Right lobe of liver (tissue), 6 donors: ENCODE measurements at places on chromosomes 7 and 10. TPM values are rescaled to one million over a fixed set of nuclear protein-coding genes. Genes with fewer than 3 reads are reported as not detected.
A peak's percentile ranks its signal among the peaks of the same experiment; 100 is the strongest.

GRCh38 chr7:144842377-144842851 lies 6.6 kb upstream of the TPK1 start:
- DNase-seq = no peak

DNA sequence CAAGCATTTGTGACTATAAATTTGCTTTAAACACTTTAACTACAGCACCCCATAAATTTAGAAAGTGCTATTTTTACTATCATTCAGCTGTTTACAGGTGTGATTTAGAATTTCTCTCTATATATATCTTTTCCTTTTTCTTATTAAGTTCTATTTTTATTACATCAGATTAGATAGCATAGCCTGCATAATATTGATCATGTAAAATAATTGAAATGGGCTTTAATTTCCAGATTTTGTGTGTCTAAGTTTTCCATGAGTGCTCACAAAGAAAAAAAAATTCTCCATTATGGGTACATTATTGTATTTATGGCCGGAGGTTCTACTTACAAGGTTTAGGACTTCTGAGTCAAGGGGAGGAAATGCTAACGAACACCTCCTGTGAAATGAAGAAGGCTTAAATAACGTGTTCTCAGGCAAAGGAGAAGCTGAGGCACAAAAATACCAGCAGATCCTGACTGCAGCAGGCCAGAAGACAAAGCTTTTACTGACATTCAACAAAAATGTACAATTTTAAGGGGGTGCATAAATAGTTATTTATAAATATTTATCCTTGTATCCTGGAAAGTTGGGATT lies 114.2 kb downstream of the RNF133 start:
- DNase-seq = no peak

The KLHDC10 gene
- total RNA-seq = 12.7 TPM

DNA sequence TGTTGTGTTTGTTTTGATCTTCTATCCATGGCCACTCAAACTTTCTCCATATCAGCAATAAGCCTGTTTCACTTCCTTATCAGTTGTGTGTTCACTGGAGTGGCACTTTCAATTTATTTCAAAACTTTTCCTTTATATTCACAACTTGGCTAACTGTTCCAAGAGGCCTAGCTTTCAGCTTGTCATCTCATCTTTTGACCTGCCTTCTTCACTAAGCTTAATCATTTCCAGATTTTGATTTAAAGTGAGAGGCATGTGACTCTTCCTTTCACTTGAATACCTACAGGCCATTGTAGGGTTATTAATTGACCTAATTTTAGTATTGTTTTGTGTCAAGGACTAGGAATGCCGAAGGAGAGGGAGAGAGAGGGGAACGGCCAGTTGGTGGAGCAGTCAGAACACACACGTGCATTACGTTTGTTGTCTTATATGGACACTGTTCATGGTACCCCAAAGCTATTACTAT lies 5.5 kb upstream of the GNAT3 start:
- no peak for DNase-seq

GRCh38 chr7:158650821-158651225 lies 53.8 kb downstream of the NCAPG2 start:
- DNase-seq = no peak

GRCh38 chr10:29479081-29479925 lies 155.5 kb downstream of the SVIL start:
- no peak for DNase-seq

The SYT15 gene
- total RNA-seq = 0.61 TPM

DNA sequence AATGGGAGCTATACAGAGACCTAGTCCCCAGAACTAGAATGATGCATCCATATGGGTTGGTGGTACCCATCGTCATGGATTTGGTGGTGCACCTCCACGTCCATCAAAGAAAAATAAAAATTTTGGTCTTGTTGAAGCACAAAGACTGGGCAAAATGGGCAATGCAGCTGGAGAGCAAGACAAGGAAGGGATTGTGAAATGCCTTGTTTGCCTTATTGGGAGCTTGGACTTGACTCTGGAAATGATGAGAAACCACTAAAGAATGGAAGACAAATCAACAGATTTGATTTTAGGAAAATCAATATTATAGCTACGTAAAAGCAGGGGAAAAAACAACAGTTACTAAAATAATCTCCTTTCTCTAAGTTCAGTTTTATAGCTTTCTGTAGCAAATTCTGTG lies 150.9 kb downstream of the CPED1 start:
- no peak for DNase-seq

DNA sequence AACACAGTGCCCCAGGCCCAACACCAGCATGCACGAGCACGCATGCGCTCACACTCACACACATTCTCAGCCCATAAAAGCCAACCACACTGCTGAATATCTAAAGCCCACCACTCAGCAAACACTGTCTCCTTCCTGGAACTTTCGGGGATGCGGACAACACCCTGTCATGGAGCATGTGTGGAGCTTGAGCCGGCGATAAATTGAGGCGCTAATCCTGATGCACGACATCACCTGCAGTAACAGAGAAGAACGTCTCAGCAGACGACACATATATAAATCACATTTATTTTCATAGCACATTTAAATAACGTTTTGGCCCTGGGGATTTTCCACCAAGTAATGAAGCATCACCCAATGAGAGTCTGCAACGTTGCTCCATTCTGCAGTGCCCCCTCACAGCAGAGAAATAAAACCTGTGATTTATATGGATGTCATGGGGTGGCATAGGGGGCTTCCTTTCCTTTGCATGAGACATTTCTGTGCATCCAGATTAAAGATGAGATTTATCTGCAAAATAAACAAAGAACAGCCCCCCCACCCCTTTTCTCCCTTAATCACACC lies 267.7 kb upstream of the NFE2L3 start:
- DNase-seq = no peak

DNA sequence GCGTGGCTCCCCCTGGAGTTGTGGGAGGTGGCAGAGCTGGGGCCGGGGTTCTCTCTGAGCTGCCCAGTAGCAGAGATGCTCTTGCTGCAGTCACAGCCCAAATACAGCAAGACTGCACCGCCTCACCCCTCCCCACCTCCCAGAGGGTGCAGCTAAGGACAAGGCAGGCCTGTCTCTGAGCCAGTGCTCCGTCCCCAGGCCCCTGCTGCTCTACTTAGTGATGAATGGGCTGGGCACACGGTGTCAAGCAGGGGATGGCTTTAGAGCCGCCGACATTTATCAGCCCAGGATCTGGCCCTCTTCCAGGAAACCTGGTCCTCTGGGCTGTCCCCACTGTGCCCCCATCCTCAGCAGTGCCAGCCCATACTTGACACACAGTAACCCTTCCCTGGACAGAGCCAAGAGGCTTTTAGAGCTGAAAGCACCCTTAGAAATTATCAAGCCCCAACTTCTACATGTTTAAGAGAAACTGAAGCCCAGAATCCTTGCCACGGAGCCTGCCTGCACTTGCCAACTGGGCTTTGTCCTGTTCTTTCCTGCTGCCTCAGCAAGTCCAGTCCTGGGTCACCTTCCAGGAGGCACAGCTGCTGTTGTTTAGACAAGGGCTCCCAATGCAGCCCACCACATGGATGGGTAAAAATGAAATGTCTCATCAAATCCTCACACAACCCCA lies 137.1 kb upstream of the UNC5B start:
- peak; percentile 38 for DNase-seq
